ENCODE measurements at places on chromosomes 11 and 22.
A peak's percentile ranks its signal among the peaks of the same experiment; 100 is the strongest.

DNA sequence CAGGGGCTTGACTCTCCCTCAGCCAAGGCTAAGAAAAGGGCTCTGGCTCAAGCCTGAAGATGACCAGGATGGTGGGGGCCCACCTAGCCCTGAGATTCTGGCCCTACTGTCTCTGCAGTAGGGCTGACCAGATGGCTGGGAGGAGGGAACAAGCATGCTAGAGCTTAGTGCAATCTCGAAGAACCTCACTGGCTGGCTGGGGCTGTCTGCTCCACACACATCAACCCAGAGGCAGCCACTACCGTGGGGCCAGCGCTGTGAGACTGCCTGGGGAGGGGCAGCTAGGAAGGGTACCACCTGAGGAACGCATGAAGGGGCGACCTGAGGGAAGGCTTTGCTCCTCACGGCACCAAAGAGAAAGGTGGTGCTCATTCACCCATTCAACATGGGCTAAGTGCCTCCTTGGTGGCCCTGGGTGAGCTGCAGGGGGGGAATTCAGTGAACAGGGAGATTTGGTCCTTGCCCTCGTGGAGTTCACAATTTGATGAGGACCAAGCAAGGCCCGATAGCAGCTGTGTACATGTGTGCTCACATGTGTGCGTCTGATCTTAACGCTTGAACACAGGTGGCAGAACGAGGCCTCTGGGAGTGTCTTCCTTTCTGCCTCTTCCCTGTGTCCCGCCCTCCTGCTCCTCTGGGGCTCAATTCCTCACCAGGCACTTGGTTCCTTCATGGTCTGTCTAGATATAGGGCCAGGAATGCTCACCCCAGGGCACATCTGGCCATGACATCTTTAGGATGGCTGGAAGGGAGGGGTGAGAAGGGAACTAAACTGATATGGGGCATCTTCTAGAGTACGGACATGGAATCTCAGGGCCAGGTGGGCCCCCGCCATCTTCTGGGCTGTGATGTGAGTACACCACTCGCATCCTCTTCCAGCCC lies 102.3 kb upstream of the PITPNB start:
- no peak for DNase-seq

- DNase-seq: no peak
Measured at GRCh38 chr11:20759541-20759940, 90.2 kb downstream of the NELL1 start.

DNA sequence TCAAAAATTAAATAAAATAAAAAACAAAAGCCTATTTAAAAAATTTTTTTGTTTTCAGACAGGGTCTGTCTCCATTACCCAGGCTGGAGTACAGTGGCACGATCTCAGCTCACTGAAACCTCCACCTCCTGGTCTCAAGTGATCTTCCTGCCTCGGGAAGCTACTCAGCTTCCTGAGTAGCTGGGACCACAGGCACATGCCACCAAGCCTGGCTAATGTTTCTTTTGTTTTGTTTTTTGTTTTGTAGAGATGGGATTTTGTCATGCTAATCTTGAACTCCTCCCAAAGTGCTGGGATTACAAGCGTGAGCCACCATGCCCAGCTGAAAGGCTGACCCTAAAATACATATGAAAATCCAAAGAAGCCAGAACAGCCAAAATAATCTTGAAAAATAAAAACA lies 20.4 kb upstream of the L3MBTL2 start:
- DNase-seq: no peak

GRCh38 chr11:86101493-86101892 lies 32.6 kb upstream of the PICALM start:
- DNase-seq: peak; percentile 74

DNA sequence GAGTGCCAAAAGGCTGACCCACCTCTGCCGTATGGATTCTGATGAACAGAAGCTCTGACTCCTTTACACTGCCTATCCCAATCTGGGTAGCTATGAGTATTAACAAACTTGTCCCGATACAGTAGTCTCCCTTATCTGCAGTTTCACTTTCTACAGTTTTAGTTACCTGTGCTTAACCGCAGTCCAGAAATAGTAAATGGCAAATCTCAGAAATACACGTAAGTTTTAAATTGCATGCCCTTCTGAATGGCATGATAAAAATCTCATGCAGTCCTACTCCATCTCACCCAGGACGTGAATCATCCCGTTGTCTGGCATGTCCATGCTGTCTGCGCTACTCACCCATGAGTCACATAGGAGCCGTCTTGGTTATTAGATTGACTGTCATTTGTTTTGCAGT lies 68.8 kb downstream of the SNX19 start:
- peak; percentile 94 for DNase-seq

DNA sequence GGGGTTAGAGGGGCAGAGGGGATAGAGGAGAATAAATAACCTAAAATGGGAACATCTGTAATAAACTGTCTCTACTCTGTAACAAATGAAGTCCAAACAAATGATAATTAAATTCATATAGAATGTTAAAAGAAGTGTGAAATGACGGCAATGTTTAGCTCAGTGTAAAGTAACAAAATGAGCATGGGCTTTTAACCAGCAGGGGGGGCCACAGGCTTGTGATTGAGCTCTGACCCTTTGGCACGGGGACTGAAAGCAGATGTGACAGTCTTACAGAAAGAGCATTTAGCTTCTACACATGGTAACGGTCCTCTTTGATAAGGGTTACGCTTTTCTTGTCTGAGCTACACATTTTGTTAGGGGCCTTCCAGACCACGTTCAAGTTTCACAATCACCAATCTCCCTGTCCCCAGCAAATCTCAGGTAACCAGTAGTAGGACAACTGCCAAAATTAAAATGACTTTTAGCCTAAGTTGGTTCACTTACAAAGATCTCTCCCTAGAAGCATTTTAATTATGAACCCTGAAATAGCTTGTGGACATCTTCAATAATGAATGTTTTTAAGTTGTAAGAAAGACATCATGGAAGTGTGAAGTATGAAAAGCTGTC lies 262.5 kb downstream of the DCDC1 start:
- DNase-seq: peak; percentile 49

- no peak for DNase-seq
Measured at GRCh38 chr11:11960687-11961086, 47.7 kb downstream of the DKK3 start.

DNA sequence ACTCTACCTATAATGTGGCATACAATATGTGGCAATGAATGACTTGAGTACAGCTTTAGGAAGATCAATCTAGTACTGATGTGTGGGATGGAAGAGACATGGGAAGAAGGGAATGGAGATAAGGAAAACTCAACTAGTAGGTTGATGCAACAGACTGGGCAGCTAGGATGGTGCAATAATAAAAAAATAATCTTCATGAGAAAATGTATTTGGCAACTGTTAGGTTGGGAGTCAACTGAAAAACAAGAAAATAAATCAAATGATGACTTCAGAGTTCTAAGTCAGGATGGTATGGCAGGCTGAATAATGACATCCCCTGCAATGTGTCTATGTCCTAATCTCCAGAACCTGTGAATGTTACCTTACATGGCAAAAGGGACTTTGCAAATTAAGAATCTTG lies 236.8 kb upstream of the PITPNB start:
- DNase-seq: no peak

- no peak for DNase-seq
Measured at GRCh38 chr11:91326751-91327150, 897.9 kb upstream of the FAT3 start.

Measured in ELR (cell line).